AML-193 (cell line): ENCODE measurements at places on chromosomes 2 and 18.

GRCh38 chr2:95063086-95063958, 37.8 kb downstream of the MAL start:
- DNase-seq: no peak

- no peak for DNase-seq
Observed at GRCh38 chr2:122139739-122140420, 384.4 kb downstream of the TSN start.

DNA sequence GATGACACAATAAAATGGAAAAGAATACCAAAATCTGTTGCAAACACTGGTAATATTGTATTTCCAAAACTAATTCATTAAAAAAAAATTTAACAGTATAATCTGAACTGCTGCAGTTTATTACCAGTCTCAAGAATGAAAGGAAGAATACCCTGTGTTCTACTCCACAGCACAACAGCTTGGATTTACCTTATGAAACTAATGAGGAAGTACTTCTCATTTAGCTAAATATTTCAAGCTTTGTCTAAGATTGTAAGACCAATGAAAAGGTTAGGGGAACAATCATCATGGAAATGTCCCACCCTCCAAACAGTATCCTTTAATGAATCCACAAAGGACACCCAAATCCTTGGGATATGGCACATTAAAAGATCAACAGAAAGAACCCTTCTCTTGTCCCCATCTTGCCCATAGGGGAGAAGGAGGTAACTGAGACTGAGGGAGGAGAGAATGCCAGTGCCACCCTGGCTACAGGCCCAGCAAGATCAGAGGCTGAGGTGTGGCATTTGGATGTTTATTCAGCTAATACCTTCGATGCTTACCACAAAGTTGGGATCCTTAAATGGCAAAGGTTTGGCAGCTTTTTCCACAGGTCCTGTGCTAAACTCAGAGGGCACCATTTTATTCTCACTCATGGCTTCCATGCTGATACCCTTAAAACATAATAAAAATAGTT, 17.7 kb downstream of the INO80C start:
- DNase-seq: no peak

DNA sequence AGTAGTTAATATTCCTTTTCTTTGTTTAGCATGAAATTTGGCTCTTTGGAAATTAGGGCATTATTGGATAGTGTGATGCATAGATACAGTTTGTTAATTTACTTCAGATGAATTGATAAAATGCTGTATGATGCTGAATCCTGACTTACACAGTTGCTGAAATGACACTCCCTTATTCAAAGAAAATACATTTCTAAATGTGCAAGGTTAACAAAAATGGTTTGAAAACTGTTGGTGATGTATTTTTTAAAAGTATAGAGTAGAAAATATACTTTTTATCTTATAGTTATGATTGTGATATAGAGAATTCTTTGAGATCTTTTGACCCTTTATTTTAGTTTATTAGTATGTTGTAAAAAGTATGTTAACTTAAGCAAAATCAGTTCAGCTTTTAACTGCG, 27.8 kb downstream of the VAPA start:
- no peak for DNase-seq

GRCh38 chr2:46411245-46411641, 68.1 kb upstream of the TMEM247 start:
- no peak for DNase-seq

DNA sequence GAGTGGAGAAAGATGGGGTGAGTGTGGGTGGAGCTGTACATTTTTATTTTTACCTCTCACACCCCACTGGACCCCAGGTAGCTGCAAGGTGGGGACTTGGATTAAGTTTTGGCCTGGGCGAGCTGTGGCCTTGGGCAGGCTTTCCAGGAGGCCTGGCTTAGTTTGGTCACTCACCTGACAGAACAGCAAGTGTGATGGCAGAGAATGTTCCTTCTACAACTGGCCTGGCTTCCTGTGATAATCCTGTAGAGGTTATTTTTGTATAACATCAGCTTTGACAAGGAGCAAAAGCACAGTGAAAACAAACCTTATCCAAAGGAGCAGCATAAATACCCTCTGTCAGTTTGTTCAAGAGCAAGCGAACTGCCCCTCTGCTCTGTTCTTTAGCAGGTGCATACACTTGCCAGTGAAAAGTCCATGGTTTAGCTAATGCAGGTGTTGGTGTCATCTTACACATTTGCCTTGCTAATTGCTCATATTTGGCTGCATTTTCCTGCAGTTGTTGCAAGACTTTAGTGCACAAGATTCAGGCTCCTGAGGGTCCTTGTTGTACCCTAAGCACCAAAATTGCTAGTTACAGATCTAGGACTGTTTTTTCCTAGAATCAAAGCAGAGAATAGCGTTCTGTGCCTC, 6.3 kb downstream of the THNSL2 start:
- DNase-seq: no peak

- no peak for DNase-seq
Observed at GRCh38 chr2:160583146-160583535, 89.5 kb upstream of the RBMS1 start.
